NCI-H748 treated with DMSO at 0.1 percent for 48 hours (cell line): ENCODE measurements at places on chromosomes 6 and 20.
A peak's percentile ranks its signal among the peaks of the same experiment; 100 is the strongest.

GRCh38 chr20:23254034-23254433, 96.6 kb upstream of the NXT1 start:
- DNase-seq = no peak

- peak; percentile 13 for DNase-seq
Observed at GRCh38 chr6:166861961-166862286, 94.4 kb downstream of the RNASET2 start.

GRCh38 chr6:138161088-138161337, 726 bp upstream of the ARFGEF3 start:
- DNase-seq = no peak

- no peak for DNase-seq
Observed at GRCh38 chr6:108100003-108100402, 25.5 kb upstream of the OSTM1 start.

DNA sequence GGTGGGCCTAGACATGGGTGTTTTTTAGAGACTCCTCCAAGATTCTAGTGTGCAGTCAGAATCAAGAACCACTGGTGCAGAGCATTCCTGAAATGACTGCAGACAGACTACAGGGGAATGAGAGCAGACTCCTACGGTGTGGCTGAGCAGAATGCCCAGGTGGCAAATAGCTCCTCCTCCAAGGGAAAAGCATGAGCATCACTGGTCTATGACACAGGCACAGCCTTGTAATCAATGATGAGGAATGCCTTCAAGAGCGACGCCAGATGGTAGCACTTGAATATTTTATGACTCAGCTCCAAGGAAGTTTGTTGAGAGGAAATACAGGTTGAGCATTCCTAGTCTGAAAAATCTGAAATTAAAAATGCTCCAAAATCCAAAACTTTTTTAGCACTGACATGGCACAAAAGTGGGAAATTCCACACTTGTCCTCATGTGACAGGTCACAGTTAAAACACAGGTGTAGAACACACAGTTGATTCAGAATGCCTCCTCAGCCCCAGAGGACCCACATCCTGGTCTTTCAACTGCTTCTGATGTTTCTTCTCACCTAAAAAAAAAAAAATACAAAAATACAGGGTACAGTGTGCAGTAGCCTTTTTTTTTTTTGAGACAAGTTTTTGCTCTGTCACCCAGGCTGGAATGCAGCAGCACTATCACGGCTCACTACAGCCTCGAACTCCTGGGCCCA, 10.6 kb upstream of the FAM8A1 start:
- DNase-seq = no peak

GRCh38 chr6:2209226-2209809, 36.1 kb downstream of the GMDS start:
- peak; percentile 69 for DNase-seq

GRCh38 chr6:22526736-22527135, 42.6 kb upstream of the HDGFL1 start:
- DNase-seq = no peak

DNA sequence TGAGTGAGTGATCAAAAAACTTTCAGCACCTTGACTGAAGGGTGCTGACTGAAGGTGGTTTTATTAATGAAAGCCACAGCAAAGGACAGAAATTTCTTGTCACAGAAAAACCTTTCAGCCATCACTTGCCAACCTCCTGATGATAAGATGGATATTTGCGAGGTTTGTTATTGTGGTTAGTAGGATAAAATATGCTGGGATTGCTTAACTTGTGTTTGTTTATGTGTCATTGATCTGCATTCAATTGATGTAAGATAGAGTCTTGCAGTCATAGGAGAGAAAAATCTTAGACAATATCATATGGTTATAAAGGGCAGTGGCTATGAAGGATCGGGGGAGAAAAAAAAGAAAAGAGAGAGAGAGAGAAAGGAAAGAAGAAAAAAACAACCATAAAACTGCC, 1.2 kb downstream of the TSBP1 start:
- no peak for DNase-seq

DNA sequence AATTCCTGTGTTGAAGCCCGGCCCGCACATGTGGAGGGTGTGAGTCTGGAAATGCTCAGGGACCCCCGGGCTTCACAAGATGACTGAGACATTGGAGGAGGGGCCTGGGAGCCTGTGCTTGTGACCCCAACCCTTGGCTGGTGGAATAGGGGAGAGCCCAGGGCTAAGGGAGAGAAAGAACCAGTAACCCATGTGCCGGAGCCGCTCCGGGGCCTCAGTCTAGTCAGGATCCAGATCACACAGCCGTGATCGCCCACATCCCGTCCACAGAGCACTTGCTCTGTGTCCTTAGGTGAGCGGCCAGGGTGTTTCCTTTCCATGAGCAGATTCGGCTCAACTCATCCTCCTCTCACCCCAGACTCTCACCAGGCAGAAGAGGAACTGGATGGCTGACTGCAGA, 152.3 kb upstream of the RPS6KA2 start:
- no peak for DNase-seq

GRCh38 chr20:40241596-40242343, 447.3 kb downstream of the MAFB start:
- no peak for DNase-seq

GRCh38 chr6:165701005-165701404, 38.0 kb upstream of the PDE10A start:
- no peak for DNase-seq

DNA sequence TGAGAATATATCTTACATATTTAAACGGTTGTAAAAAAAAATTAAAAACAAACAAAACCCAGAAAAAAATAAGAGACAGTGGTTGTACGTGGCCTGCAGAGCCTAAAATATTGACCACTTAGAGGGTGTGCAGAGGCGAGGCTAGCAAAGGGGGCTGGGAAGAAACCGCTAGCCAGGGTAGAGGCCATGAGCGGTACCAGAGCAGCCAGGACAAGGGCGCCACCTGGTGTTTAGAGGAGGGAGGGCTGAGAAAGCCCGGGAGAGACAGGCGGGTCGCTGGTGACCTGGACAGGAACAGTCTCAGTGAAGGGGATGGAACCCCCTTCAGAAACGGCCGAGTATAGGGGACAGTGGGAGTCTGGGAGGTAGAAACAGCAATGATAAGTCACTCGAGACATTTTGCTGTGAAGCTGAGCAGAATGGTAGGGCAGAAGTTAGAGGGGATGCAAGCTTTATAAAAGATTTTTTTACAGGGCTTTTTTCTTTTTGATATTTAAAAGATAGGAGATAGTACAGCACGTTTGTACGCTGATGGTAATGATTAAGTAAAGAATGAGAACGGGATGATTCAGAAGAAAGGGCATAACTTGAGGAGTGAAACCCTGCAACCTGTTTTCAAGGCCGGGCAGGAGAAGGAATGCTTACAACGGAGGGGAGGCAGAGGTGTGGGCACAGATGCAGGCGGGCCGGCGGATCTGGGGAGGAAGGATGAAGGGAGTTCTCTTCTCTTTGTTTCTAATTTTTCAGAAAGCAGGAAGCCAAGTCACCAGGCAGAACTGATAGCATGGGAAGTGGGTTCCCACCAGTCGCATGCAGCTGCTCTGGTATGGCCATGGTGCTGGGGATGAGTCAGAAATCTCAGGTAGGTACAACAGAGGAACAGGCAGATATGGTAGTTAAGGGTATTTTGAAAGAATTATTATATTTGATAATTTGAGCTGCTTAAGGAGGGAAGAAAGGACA, 76.2 kb downstream of the FAM229B start:
- peak; percentile 78 for DNase-seq

GRCh38 chr6:15061180-15061641, 184.7 kb upstream of the JARID2 start:
- DNase-seq = no peak

DNA sequence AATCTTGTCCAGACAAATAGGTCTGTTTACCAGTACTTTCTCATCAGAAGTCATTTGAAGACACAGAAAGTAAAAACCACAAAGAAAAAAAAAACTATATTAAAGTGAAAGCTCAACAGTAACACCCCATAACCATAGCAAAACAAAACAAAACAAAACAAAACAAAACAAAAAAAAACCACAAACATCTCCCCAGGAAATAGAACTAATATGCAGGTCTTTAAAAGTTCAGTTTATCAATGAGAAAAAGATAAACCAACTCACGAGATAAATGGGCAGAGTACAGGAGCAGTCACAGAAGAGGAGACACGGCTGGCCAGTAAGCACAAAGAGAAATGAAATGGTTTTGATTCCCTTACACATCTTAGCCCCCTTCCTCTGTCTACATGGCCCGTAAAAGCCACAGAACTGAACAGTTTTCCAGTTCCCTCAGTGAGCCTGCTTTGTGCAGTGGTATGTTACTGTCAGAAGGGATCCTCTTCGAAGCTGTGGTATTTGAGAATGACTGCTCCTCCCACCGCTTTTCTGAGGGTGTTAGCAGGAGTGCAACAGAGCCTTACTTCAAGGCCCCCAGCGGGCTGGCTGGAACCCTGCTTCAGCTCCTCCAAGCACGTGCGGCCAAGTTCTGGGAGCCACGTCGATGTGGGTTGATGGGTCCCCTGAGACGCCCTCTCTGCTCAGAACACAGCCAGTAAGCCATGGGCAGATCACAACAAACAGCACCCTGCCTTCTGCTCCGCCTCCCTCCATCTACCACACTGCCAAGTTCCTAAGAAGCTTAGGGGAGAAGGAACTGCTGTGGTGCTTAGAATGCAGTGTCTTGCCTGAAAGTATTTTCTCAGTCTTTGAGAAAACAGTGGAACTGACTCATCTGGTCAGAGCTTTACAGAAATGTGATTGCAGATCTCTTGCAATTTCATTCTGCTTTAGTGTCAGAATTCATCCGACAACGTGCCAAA, 14.0 kb downstream of the UST start:
- no peak for DNase-seq

DNA sequence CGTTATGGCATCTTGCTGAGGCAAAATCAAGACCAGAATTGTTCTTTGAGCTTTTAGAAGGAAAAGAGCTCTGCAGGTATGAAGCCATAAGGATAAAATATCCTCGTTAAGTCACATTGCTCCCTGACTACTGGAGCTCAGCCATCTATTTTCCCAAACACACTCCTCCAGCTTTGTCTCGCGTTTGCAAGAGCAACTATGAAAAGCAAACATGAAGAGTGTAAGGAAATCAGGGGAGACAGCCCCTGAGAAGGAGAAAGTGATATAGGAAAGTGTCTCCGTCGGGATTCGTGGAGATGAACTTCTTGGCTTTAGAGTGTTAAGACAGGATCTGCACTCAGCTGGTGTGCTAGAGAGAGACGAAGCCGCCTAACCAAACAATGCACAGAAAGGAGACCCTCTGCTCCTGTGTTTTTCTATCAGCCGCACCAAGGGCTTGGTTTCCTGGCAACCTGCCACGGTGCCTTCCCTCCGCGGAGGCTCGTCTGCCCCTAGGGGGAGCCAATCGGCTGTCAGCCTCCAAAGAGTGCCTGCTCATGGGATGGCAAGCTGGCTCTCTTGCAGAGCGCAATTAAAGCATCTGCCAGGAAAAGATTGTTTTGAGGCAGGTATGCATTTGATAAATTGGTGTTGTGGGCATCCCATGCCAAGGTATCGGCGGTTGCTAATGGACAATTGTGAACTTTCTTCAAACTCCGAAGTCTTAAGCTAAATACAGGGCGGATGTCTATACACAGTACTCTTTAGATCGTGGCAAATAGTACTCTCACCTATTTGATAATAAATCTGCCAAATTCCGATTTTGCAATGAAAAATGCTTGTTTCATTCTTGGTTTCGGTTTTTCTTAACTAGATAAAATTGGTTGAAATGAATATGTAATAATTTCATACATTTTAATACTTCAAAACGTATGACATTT, 603.2 kb downstream of the RNF144B start:
- DNase-seq = peak; percentile 95
